Activated CD8-positive, alpha-beta memory T cell treated with anti-CD3 and anti-CD28 coated beads, Interleukin-2, amount 10 ng/mL, durations not matched to agents 7 days and 5 days (primary cell): ENCODE measurements at places on chromosomes 2 and 18. TPM values are rescaled to one million over a fixed set of nuclear protein-coding genes. Genes with fewer than 3 reads are reported as not detected.
A peak's percentile ranks its signal among the peaks of the same experiment; 100 is the strongest.

Gene PFN4
- total RNA-seq, result not detected

GRCh38 chr2:27622921-27623384 is 5.9 kb downstream of the CCDC121 start:
- peaks cover 42% of the 10 kb centered on the region for H3K36me3 ChIP-seq
- no peak overlapping the region for H3K4me3 ChIP-seq
- H3K27me3 ChIP-seq, result no peaks in the 10 kb centered on the region

GRCh38 chr18:61893309-61893970 is 633 bp upstream of the RNF152 start:
- DNase-seq, result peak; percentile 50
- no peak overlapping the region for H3K27ac ChIP-seq
- peaks cover 8% of the 10 kb centered on the region for H3K4me1 ChIP-seq
- peak overlapping the region; percentile 68 for H3K4me3 ChIP-seq
- peaks cover 69% of the 10 kb centered on the region for H3K27me3 ChIP-seq
- no peaks in the 10 kb centered on the region for H3K36me3 ChIP-seq

DNA sequence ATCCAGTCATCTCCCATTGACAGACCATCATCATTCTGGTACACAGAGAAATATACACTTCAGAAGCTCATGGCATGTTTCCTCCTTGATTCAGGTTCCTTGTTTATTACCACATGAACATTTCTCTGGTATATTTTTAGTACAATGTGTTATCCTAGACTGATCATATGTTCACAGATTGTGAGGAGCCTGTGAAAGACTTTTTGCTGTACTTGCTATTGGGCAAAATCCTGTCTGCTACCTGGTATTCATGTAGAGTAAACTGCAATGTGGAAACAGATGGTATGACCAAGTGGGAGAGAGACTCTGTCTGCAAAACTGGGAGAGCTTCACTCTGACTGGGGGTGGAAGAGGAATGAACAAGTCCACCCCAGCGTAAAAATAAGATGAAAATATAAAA is 657.2 kb downstream of the IRS1 start:
- H3K27me3 ChIP-seq, result no peaks in the 10 kb centered on the region
- no peak overlapping the region for H3K27ac ChIP-seq
- no peak for DNase-seq
- H3K36me3 ChIP-seq, result no peaks in the 10 kb centered on the region

GRCh38 chr2:113282747-113283533 is 4.2 kb upstream of the PAX8 start:
- peaks cover 60% of the 10 kb centered on the region for H3K27me3 ChIP-seq
- H3K4me1 ChIP-seq, result no peaks in the 10 kb centered on the region
- H3K27ac ChIP-seq, result no peak overlapping the region
- DNase-seq, result no peak

GRCh38 chr18:37332628-37333420 is 232.8 kb downstream of the CELF4 start:
- H3K4me1 ChIP-seq, result no peaks in the 10 kb centered on the region
- no peak overlapping the region for H3K4me3 ChIP-seq
- no peaks in the 10 kb centered on the region for H3K36me3 ChIP-seq
- H3K27ac ChIP-seq, result no peak overlapping the region
- no peak for DNase-seq

DNA sequence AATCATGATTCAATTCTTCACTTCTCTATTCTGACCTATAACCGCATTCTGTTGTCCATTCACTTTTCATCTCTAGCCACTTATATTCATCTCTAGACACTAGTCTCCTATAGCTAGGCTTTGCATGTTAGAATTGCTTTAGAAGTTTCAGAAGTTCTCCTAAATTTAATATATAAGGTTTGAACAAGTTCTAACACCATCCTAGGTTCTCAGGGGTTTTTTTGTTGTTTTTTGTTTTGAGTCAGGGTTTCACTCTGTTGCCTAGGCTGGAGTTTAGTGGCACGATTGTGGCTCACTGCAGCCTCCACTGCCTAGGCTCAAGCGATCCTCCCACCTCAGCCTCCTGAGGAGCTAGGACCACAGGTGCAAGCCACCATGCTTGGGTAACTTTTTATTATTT is 19.9 kb downstream of the WDSUB1 start:
- H3K4me3 ChIP-seq, result no peak overlapping the region
- no peak for DNase-seq
- H3K36me3 ChIP-seq, result peaks cover 29% of the 10 kb centered on the region
- no peak overlapping the region for H3K27ac ChIP-seq
- no peaks in the 10 kb centered on the region for H3K27me3 ChIP-seq
